PC-9 (cell line): ENCODE measurements at places on chromosomes 5 and 9. TPM values are rescaled to one million over a fixed set of nuclear protein-coding genes. Genes with fewer than 3 reads are reported as not detected.

GRCh38 chr9:114372921-114373448 lies 14.8 kb downstream of the AKNA start:
- DNase-seq: no peak
- no peak overlapping the region for H3K4me3 ChIP-seq
- no peaks in the 10 kb centered on the region for H3K36me3 ChIP-seq
- H3K27me3 ChIP-seq: no peaks in the 10 kb centered on the region

Gene FOXD4L6
- 0.20 TPM in 1 of 2 replicates, not detected in the other for total RNA-seq

- no peak overlapping the region for H3K4me3 ChIP-seq
- no peaks in the 10 kb centered on the region for H3K27me3 ChIP-seq
- no peak overlapping the region for H3K27ac ChIP-seq
- H3K4me1 ChIP-seq: no peaks in the 10 kb centered on the region
Measured at GRCh38 chr5:45262061-45262590, 434.1 kb downstream of the HCN1 start.

- peaks cover 40% of the 10 kb centered on the region for H3K27me3 ChIP-seq
- no peaks in the 10 kb centered on the region for H3K4me1 ChIP-seq
- peak overlapping the region; percentile 54; the same call in 1 of the 2 replicates for H3K4me3 ChIP-seq
- H3K36me3 ChIP-seq: no peaks in the 10 kb centered on the region
- no peak overlapping the region for H3K27ac ChIP-seq
- peak; percentile 14 for DNase-seq
Measured at GRCh38 chr5:77629509-77630113, 8.9 kb downstream of the OTP start.

Gene SCGB3A1
- not detected in 2 replicates for total RNA-seq

- H3K4me3 ChIP-seq: no peak overlapping the region
- no peaks in the 10 kb centered on the region for H3K36me3 ChIP-seq
- DNase-seq: no peak
- peak overlapping the region; percentile 99; the same call in 1 of the 2 replicates for H3K27ac ChIP-seq
- H3K4me1 ChIP-seq: peaks cover 93% of the 10 kb centered on the region
Measured at GRCh38 chr5:148981353-148981752, 81.5 kb downstream of the SH3TC2 start.

GRCh38 chr5:79578876-79579275 lies 33.4 kb upstream of the TENT2 start:
- no peaks in the 10 kb centered on the region for H3K27me3 ChIP-seq
- peaks cover 34% of the 10 kb centered on the region for H3K4me1 ChIP-seq
- peak overlapping the region; percentile 12; the same call in 1 of the 2 replicates for H3K4me3 ChIP-seq
- peak; percentile 88 for DNase-seq
- H3K36me3 ChIP-seq: no peaks in the 10 kb centered on the region

DNA sequence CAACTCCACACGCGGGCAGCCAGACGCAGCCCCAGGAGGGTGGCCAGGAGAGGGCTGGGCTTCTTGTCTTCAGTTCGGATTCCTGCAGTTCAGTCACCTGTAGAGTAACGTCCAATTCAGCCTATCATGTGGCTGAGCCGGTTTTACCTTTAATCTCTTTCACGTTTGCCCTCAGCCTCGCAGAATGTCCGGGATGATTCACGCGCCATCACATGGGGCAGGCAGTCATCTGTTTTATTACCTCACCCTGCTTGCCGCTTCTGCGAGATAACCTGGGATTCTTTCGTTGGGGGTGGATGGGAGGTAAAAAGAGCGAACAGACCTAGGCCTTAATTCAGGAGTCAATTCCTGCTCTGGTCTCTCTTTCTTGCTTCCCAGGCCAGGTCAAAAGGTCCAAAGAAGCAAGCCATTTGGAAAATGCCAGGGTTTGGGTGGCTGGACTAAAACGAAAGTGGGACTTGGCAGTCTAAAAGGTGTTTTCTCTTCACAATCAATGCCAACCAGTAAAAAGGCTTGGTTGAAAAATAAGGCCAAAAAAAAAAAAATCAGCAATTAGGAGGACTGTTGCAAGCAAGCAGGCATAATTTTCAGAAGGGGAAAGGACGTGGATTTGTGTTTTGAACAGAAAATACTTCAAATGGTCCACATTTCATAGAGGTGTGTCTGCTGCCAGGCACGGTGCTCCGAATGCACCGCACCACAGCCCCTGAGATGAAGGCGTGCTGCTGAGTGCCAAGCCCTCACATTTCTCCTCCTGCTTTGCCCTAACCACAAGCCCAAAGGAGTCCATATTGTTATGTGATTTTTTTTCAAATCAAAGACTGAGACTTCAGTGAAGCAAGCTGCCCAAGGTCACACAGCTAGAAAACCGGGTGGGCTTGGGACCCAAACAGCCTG lies 2.8 kb upstream of the WWC1 start:
- peak; percentile 93 for DNase-seq
- no peaks in the 10 kb centered on the region for H3K36me3 ChIP-seq
- peak overlapping the region; percentile 55 for H3K4me3 ChIP-seq
- H3K27me3 ChIP-seq: no peaks in the 10 kb centered on the region
- H3K27ac ChIP-seq: peak overlapping the region; percentile 91

Gene SV2C
- total RNA-seq: not detected in 2 replicates

Gene EQTN
- not detected in 2 replicates for total RNA-seq

Gene IL4
- total RNA-seq: not detected in 2 replicates

Gene TNFSF8
- total RNA-seq: not detected in 2 replicates

DNA sequence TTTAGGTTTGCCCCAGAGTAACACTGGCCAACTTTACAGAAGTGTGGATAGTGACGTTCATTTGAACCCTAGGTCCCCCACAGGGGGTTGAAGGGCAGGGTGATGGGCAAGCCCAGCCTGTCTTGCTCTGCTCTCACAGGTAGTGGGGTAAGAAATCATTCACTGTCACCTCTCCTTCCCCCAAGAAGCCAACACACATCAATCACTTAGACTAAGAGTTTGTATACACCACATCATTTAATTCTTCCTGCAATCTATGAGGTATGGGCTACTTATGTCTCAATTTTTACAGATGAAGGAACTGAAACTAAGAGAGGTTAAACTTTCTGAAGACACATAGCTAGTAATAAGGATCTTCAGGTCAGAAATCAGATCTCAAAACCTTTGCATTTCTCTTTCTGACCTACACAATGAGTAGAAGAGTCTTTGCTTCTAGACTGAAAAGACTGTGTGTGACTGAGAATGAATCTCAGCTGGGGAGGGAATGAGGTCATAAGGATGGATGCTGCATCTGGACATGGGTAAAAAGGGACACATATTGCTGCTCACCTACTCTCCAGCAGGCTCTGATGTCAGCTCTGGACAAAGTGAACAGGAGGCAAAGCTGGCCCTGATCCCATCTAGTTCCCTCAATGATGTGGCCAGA lies 81.0 kb upstream of the EQTN start:
- no peak for DNase-seq
- H3K27me3 ChIP-seq: no peaks in the 10 kb centered on the region
- H3K27ac ChIP-seq: no peak overlapping the region
- no peaks in the 10 kb centered on the region for H3K4me1 ChIP-seq
- no peak overlapping the region for H3K4me3 ChIP-seq

DNA sequence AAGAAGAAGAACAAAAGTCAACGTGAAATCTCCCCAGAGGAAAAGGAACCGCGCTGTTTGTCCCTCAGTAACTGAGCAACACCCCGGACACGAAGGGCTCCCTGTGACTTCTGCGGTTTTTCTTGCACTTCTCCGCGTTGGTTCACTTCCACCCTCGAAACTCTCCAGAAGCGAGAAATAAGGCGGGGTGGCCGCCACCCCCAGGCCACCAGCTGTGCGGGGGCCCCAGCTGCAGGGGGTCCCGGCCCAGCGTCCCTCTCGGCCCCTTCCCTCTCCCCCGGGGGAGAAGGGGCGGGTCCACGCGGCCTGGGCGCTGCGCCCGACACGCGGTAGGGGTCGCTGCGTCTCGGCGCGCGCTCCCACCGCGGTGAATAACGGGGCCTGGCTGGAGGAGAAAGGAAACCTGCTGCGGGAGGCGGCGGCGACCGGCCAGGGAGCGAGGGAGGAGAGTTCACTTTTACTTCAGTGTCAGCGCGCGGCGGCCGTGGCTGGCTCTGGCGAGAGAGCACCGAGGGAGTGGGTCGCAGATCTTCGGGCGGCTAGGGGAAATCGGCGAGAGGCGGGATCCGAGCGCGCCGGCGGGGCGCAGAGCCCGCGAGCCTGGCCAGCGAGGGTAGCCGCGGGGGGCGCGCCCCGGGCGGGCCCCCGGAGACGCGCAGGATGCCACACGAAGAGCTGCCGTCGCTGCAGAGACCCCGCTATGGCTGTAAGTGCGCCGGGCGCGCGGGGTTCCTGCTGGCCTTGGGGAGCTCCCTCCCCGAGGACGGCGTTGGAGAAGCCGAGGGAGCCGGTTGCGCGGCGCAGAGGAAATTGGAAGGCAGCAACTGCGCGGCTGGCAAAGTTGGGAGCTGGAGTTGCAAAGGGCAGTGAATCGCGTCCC lies at the start of gene IQGAP2:
IQGAP2 (plus strand) TSS at position 400 of the 880 bp plus-strand sequence; CDS start at position 661, 261 bp downstream.
- H3K36me3 ChIP-seq: no peaks in the 10 kb centered on the region
- H3K27ac ChIP-seq: no peak within 1 kb of the TSS

Gene LHX6
- 0.48 TPM in 1 of 2 replicates, not detected in the other for total RNA-seq

Gene SPINK7
- total RNA-seq: not detected in 2 replicates

GRCh38 chr5:124871303-124871702 lies 124.9 kb upstream of the ZNF608 start:
- H3K36me3 ChIP-seq: no peaks in the 10 kb centered on the region
- no peak overlapping the region for H3K4me3 ChIP-seq
- H3K27me3 ChIP-seq: no peaks in the 10 kb centered on the region

GRCh38 chr5:24642022-24642421 lies 2.8 kb downstream of the CDH10 start:
- no peak overlapping the region for H3K27ac ChIP-seq
- DNase-seq: no peak
- no peaks in the 10 kb centered on the region for H3K36me3 ChIP-seq
- no peaks in the 10 kb centered on the region for H3K4me1 ChIP-seq
- no peak overlapping the region for H3K4me3 ChIP-seq
- no peaks in the 10 kb centered on the region for H3K27me3 ChIP-seq

- peaks cover 12% of the 10 kb centered on the region for H3K4me1 ChIP-seq
- no peak overlapping the region for H3K27ac ChIP-seq
- no peaks in the 10 kb centered on the region for H3K36me3 ChIP-seq
- H3K27me3 ChIP-seq: no peaks in the 10 kb centered on the region
- H3K4me3 ChIP-seq: no peak overlapping the region
Measured at GRCh38 chr5:151023047-151023615, 2.7 kb downstream of the GPX3 start.

Gene LHX3
- 0.22 and 0.43 TPM in 2 replicates for total RNA-seq

DNA sequence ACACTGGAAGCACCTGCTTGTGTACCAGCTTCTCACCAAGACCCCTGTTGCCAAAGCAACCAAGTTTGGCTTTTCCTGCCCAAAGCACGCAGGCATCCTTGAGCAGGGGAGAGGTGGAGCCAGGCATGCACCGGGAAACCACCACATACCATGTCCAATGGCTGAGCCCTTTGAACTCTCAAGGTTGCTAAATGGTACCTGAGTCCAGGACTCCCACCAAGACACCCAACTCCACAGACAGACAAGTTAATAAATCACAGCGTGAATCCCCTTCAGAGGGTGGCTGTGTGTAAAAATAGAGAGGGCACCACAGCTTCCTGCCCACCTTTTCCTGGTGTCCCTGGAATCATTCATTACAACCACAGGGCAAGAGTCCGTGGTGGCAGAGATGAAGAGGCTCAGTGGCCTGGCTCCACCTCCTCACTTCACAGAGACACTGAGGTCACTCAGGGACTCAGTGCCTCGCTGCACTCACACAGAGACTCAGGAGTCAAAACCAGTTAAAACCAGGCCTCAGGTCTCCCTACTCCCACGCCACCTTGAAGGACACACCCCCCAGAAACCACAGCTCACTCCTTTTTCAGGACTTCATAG lies 143.7 kb downstream of the C5orf15 start:
- no peaks in the 10 kb centered on the region for H3K27me3 ChIP-seq
- no peak for DNase-seq
- peaks cover 25% of the 10 kb centered on the region for H3K4me1 ChIP-seq
- H3K4me3 ChIP-seq: no peak overlapping the region
- no peaks in the 10 kb centered on the region for H3K36me3 ChIP-seq

DNA sequence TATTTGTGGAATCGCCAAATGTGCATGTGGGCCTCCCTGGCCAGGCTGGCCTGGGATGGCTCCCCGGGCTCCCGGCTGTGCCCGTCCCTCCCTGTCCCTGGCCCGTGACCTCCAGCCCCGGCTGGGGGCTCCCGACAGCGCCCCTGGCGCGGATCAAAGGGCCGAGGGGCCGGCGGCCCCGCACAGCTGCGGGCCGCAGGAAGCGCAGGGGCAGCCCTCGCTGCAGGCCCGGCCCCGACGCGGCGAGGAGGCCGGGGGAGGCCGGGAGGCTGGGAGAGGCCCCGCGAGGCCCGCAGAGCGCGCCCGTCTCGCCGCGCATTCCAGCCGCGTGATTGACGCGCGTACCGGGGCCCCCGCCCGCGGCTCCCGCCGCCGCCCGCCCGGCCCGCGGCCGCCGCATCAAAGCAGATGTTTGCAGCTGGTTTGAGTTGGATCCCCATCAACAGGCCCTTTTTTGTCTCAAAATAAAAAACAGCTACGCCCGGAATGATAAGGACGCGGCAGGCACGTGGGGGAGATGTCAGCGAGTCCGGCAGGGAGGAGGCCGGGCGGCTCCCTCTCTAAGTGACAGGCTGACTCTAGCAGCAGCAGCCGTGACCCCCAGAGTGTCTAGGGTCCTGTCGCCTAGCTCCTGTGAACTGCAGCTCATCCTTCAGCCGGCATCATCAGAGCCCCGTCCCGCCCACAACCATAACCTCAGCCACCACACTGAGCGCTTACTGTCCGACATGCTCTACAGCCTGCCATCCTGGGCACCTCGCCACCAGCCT lies 69.4 kb downstream of the LMX1B start:
- H3K4me1 ChIP-seq: no peaks in the 10 kb centered on the region
- H3K4me3 ChIP-seq: no peak overlapping the region
- H3K27me3 ChIP-seq: peaks cover 54% of the 10 kb centered on the region
- H3K36me3 ChIP-seq: no peaks in the 10 kb centered on the region

DNA sequence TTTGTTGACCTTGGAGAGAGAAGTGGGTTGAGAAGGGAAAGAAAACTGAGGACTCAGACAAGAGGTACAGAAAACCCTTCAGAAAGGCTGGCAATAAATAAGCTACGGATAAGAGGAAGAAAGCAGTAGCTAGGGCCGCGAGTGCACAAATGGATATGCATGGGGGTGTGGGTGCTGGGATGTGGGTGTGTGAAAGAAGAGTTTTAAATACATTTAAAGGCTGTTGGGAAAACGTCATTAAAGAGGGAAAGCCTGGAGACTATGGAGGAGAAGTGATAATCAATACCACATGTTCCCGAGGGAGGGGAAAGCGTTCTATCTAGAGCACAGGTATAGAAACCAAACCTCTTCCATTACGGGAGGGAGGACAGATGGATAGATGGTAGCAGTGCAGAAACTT lies 177.2 kb downstream of the TSSK1B start:
- no peak for DNase-seq
- H3K27ac ChIP-seq: no peak overlapping the region
- H3K4me3 ChIP-seq: no peak overlapping the region
- no peaks in the 10 kb centered on the region for H3K4me1 ChIP-seq
- no peaks in the 10 kb centered on the region for H3K27me3 ChIP-seq
- H3K36me3 ChIP-seq: no peaks in the 10 kb centered on the region

DNA sequence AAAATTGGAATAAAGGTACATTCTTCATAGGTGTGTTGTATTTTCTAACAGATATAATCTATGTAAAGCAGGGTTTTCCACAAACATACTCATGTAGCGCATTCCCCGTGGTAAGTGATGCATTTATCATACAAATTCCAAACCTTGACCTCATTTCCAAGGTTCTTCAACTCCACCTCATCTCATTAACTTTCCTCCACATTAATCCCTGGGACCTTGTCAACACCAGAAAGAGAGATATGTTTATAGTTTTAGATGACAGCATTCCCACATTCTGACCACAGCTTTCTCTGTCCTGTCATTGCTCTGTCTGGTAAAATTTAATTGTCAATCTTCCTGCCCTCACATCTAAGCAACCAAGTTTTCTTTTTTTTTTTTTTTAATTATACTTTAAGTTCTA lies 415.1 kb downstream of the TMEM161B start:
- DNase-seq: no peak
- no peaks in the 10 kb centered on the region for H3K36me3 ChIP-seq
- H3K27ac ChIP-seq: no peak overlapping the region
- no peak overlapping the region for H3K4me3 ChIP-seq
- H3K27me3 ChIP-seq: no peaks in the 10 kb centered on the region
